ENCODE measurements at places on chromosomes 1 and 21.

DNA sequence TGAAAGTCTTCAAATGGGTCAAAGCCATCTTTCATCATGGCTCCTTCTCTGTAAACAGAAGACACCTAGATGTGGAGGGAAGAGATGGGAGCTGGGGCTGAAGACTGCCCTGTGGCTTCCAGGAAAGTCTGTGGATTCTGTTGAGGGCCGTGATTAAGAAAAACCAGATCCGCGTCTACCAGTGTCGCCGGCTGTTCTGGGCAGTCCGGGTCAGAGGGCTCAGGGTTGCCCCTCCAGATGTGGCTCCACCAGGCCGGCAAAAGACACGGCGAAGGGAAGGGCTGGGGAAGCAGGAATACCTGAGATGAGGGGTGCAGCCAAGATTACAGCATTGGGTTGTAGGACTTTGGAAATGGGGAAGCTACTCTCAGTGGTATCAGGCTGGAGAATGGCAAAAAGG lies 162.6 kb downstream of the RHOU start:
- no peak for DNase-seq

- no peak for DNase-seq
Observed at GRCh38 chr21:34072145-34073031, 990 bp upstream of the MRPS6 start.

GRCh38 chr1:15650433-15650832 lies 33.2 kb downstream of the DDI2 start:
- DNase-seq = no peak

DNA sequence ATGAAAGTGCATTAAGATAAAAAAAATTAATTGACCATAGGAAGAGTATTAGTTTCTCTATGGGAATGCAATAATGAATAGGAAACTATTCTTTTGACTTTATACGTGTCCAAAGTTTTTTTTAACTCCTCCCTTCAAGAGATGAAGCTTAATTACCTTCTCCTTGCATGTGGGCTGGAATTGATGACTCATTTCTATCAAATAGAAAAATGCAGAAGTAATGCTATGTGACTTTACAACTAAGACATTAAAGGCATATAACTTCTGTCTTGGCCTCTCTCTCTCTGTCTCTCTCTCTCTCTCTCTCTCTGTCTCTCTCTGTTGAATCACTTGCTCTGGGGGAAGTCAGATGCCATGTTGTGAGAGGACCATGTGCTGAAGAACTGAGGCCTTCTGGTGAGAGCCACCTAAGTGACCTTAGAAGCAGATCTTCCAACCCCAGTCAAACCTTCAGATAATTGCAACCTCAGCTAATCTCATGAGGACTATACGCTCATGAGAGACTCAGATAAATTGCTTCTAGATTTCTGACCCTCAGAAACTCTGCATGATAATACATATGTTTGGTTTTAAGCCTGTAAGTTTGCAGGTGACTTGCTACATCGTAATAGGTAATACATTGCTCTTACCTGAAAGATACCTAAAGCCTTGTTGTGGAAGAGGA lies 414.2 kb downstream of the KCNT2 start:
- DNase-seq = no peak

GRCh38 chr1:160210561-160210960 lies 5.4 kb downstream of the PEA15 start:
- no peak for DNase-seq

DNA sequence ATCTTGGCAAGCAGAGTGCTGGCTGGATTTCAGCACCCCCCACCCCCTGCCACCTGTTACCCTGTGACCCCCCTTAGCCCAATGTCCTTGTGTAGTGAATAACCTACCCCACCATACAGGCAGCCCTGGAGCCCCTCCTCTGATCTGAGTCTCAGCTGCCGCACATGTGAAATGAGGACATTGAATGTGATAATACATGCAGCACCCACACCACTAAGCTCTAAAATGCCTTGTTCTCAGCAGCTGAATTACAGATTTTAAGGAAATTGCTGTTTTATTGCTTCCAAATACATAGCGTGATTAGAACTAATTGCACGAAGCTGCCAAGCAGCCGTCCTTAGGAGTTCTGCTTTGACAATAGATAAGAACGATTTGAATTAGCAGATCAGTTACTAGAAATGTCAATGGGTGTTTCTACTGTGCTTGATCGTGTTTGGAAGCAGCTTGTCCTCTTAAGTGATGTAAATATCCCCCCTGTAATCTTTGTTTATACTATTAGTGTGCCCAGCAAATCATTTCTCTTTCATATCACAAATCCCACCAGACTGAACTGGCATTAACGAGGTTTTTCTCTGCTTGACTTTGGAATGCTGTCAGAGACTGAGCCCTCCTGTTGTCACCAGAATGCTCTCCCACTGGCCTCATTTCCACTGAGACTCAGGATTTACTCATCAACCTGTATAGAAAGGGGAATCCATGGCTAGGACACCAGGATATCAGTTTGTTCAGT lies 4.9 kb downstream of the SLAMF8 start:
- no peak for DNase-seq

GRCh38 chr21:31064803-31065202 lies 26.5 kb upstream of the KRTAP19-8 start:
- DNase-seq = no peak

GRCh38 chr1:21050031-21050430 lies 126.7 kb downstream of the EIF4G3 start:
- no peak for DNase-seq

GRCh38 chr1:4214826-4215225 lies 314.8 kb upstream of the C1orf174 start:
- no peak for DNase-seq

GRCh38 chr1:156809711-156810366 lies 6.8 kb downstream of the SH2D2A start:
- no peak for DNase-seq

DNA sequence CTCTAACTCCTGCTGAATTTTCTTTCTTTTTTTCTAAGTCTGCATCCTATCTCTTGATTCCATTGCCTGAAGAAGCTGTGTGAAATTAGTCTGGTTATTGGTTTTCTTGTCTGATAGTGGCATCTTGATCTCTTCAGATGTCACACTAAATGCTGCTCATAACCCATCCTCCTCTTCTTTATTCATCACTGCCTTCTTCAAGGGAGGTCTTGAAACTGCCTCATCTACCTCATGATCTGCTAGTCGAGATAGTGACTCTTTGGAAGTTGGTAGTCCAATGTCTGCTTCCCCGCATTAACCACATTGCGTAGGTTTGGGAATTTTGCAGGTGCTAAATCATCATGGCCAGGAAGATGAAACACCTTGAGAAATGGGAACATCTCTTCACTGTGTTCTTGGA lies 15.7 kb downstream of the DYRK3 start:
- no peak for DNase-seq

DNA sequence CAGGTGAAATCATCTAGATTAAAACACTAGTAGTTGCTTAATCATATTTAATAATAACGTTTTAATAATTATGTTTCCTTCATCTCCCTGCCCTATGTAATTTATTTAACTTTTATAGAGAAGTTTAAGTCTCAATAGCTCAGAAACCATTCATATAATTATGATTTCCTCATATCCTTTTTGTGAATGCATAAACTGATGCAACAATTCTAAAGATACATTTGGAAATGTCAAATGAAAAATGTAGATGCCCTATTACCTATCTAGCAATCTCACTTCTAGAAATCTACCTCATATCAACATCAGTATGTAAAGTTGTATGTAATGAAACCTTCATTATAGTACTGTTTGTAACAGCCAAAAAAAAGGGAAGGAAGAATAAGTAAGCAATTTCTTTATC lies 10.5 kb downstream of the DRAM2 start:
- DNase-seq = no peak

GRCh38 chr1:17574516-17574915 lies 35.0 kb downstream of the ARHGEF10L start:
- DNase-seq = no peak

DNA sequence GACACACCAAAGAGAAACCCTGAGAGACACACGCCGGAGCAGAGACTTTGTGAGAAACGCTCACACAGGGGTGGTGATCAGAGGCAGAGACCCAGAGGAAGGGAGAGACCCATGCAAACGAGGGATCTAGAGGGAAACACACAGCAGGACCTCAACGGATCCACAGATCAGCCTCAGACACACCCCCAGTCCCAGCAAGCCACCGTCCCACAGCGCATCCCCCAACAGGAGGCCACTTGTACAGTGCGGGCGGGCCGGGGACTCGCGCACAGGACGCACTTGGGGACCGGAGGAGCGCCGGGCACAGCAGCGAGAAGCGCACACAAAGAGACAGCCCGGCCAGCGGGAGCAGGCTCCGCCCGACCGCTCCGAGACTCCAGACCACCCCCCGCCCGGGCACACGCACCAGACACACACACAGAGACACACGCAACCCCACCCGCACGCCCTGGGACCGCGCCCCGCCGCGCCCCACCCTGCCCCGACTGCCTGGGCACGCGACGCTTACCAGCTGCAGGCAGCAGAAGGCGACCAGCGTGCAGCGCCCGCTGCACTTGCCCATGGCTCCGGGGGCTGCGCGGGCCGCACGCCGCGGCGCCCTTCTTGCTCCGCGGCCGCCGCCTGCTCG lies 587 bp downstream of the NKAIN1 start:
- no peak for DNase-seq

DNA sequence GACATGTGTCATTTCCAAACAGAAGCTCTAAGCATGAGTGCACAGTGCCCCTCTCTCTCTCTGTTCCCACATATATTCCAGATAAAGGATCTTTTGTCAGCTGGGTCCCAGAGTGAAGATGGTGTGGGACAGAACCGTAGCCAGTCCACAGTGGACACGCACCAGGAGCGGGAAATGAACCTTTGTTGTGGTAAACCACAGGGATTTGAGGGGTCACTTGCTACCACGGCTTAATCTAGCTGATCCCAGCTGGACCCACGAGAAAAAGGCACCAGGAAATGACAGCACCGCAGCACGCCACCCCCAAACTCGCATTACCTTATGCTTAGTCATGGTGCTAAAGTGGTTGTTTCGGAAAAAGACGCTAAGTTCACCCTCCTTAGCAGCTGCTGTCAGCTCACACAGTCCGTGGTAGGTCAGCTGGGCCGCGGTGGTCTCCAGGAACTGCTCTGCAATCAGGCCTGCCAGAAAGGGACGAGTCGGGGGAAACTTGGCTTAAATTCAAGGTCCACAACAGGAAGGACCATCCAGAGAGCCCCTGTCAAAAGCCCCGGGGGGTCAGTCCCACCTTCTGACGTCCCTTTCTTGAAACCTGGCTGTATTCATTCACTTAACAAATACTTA lies 7.5 kb downstream of the MINDY1 start:
- DNase-seq = no peak

GRCh38 chr1:4749406-4749805 lies 95.0 kb downstream of the AJAP1 start:
- DNase-seq = no peak

GRCh38 chr1:199172171-199173124 lies 533.6 kb downstream of the PTPRC start:
- no peak for DNase-seq

- no peak for DNase-seq
Observed at GRCh38 chr1:159700312-159700711, 14.1 kb downstream of the CRP start.

- no peak for DNase-seq
Observed at GRCh38 chr1:218887141-218887925, 286.3 kb upstream of the LYPLAL1 start.

DNA sequence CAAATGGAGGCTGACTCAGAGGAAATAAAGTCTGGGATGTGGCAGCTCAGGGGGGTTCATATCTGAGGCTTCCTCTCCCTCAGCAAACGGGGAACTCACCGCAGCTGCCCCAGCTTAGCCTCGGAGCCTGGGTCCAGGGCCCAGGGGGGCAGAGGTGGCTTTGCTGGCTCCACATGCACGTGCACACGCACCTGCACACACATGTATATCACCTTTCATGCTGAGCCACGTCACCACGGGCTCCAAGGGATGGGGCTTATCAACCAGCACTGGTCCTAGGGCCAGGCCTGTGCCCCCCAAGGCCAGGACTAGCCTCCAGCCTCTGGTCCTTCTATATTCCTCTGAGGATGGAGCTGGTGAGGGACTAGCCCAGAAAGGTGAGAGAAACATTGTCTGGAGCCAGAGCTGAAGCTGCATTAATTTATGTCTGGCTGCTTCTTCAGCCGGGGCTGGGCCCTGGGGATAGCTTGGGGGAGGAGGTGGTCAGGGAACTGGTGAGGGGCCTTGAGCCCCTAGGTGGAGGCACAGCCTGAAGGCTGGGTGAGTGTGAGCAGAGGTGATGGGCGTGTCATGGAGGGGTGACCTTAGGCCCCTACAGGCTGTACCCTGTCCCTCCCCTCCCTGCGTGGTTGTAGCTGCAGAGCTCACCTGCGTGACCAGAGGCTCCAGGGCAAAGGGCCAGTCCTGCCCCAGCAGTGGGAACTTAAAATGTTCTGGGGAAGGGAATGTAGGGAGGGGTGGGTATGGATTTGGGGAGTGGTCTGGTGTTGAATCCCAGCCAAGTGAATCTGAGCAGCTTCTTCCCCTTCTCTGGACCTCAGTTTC lies 520.8 kb downstream of the PTPRU start:
- DNase-seq = no peak

DNA sequence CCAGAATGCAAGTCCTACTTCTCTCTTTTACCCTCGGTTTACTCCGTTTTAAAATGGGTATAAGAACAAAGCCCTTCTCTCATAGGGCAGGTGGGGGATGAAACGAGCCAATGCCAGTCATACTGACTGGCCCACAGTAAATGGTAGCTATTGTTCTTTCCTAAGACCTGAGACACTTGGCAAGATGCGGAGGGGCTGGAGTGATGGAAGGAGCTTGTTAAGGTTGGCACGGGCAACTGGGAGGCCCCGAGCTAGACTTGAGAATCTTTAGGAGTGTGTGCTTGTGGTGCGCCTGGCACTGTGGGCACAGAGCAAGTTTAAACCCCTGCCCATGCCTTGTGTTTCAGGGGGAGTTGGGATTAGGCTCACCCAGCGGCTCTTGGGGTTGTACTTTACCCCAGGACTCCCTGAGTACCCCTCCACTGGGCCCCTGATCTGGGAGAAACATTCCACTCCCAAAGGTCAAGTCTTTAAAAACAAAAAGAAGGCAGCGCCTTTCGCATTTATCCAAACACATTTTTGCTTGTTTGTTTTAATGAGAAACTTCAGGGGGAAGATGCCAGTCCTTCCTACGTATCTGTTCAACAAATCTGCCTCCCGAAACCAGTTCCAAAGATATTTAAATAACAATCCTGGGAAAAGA lies 240.6 kb upstream of the TMEM51 start:
- DNase-seq = no peak

GRCh38 chr1:149997585-149998262 lies 12.8 kb downstream of the OTUD7B start:
- no peak for DNase-seq

DNA sequence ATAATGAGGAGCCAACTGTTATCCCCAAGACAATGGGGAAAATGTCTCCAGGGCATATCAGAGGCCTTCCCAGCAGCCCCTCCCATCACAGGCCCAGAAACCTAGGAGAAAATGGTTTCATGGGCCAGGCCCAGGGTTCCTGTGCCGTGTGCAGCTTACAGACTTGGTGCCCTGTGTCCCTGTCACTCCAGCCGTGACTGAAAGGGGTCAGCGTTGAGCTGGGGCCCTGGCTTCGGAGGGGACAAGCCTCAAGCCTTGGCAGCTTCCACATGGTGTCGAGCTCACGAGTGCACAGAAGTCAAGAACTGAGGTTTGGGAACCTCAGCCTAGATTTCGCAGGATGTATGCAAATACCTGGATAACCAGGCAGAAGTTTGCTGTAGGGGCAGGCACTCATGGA lies 18.1 kb downstream of the SIPA1L2 start:
- no peak for DNase-seq

All from stimulated activated CD4-positive, alpha-beta T cell treated with anti-CD3 and anti-CD28 coated beads, Interleukin-1b, Interleukin-23, amount 100 ng/mL, for 1 hour (primary cell).